ENCODE measurements at places on chromosomes 4 and X. TPM values are rescaled to one million over a fixed set of nuclear protein-coding genes. Genes with fewer than 3 reads are reported as not detected.

Gene DDX53
- total RNA-seq = not detected

Gene SLC9A7
- total RNA-seq = 25.7 TPM

Gene CPLX1
- 0.16 TPM for total RNA-seq

Gene CYTL1
- not detected for total RNA-seq

Gene PPP4R3C
- not detected for total RNA-seq

Gene ASB9
- 0.18 TPM for total RNA-seq

Gene ATP10D
- 7.2 TPM for total RNA-seq

Gene FAM53A
- total RNA-seq = 0.82 TPM

Gene CTAG1A
- not detected for total RNA-seq

Gene CT45A2
- total RNA-seq = not detected

Gene GAR1
- 63.9 TPM for total RNA-seq

Gene SULT1B1
- total RNA-seq = 0.20 TPM

Gene DMRTC1B
- total RNA-seq = not detected

Gene IQCM
- total RNA-seq = not detected

Gene PAGE2
- not detected for total RNA-seq

Gene BGN
- total RNA-seq = not detected

Gene GPR34
- 1.5 TPM for total RNA-seq

All from CD8-positive, alpha-beta memory T cell (primary cell).